ENCODE measurements at places on chromosomes 13 and 19. TPM values are rescaled to one million over a fixed set of nuclear protein-coding genes. Genes with fewer than 3 reads are reported as not detected.
A peak's percentile ranks its signal among the peaks of the same experiment; 100 is the strongest.

- DNase-seq: no peak
Observed at GRCh38 chr13:30376426-30377311, 45.6 kb upstream of the UBE2L5 start.

DNA sequence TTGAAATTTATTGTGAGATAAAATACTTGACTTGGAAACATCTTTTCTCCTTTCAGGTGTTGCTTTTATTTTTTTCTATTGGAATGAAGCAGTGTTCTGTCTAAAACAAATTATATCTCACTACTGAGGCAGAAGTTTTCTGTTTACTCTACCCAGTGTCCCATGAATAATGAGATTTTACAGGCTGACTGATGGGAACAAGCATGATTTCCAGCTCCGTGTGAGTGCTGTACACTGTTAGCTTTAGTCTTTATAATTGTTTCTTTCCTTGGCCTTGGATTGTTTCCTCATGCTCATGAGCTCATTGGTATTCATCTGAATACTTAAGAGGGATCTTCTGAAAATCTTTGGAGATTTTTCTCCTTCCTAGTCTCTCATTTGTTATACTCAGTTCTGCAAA, 2049.5 kb upstream of the PRR20A start:
- DNase-seq: no peak

GRCh38 chr19:15264061-15264932, 32.0 kb upstream of the EPHX3 start:
- DNase-seq: no peak

DNA sequence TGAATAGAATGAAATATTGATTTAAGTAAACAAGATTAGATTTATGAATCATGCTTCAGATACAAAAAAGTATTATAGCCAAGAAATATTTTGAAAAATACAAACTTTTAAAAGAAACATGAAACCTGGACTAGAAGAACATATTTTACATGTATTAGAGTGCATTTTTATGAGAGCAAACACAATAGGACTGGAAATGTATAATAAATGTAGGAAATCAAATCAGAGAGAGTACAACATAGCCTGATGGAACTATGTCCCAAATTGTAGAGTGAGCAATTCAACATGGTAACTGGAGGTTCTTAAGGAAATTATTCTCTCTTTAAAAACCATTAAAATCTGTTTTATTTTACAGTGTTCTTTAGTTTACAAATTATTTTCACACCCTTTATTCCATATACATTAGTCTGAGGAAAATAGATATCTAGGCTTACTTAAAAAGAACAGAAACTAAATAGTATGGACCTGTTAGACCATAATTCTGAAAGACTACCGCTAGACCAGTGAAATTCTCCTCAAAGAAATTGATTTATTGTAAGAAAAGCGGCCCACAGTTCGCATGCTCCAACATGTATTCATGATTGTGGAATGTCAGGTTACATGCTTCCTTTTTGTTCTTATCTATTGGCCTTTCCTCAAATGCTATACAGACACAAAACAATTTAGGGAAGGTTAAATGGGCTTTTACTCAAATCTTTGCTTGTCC, 1526.5 kb upstream of the SLC10A2 start:
- DNase-seq: no peak

DNA sequence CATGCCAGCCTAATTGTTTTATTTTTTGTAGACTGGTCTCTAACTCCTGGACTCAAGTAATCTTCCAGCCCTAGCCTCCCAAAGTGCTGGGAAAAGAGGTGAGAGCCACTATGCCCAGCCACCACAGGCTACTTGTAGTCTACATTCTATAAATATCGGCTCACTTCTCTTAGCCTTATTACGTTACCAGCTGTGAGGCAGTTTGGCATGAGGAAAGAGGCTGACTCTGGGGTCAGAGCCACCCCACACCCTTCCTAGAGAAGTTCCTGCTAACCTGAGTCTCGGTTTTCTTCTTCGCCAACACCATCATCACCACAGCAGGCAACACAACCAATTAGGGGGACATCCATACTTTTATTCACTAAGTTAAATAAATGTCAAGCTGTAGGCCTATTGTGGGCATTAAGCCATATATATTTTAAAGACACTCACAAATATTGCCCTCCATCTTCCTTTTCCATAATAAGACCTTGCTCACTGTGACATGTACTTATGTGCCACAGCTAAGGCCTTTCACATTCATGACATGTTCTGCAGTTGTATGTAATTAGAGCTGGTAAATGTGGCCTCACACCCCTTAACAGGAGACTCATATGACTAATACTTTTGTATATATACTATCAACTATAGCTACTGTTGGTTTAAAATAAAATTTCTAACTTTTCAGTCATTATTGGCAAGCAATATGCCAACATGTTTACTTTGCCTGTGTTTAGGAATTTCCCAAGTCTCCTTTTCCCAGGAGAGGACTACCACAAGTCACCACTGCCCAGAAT, 5.7 kb downstream of the SLC25A30 start:
- peak; percentile 47 for DNase-seq

GRCh38 chr19:56978023-56978565, 137.6 kb upstream of the PEG3 start:
- DNase-seq: no peak

DNA sequence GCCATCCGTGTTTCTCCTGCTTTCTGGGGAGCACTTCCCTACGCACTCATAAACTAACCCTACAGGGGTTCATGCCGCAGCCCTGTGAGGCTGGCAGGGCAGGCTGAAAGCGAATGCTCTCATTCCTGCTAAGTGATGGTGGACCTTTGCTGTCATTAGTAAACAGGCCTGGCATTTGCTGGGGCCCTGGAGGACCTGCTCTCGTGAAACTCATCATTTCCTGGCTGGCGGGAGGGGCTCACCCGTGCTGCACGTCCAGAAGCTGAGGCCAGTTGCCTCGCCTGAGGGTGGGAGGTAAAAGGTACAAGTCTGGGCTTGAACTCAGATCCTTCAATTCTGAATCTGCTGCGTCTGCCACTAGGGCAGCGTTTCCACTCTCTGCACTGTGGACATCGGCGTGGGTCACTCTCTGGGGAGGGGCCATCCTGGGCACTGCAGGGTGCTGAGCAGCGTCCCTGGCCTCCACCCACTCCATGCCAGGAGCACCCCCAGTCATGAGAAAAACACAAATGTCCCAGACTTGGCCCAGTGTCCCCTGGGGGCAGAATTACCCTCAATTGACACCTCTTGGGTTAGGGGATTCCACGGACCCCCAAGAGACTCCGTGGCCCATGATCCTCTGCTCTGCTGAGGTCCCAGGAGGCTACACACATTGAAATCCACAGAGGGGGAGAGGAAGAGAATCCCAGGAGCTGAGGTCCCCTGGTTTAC, 7.0 kb downstream of the MOB3A start:
- no peak for DNase-seq

- no peak for DNase-seq
Observed at GRCh38 chr13:114095486-114095885, 36.9 kb downstream of the RASA3 start.

DNA sequence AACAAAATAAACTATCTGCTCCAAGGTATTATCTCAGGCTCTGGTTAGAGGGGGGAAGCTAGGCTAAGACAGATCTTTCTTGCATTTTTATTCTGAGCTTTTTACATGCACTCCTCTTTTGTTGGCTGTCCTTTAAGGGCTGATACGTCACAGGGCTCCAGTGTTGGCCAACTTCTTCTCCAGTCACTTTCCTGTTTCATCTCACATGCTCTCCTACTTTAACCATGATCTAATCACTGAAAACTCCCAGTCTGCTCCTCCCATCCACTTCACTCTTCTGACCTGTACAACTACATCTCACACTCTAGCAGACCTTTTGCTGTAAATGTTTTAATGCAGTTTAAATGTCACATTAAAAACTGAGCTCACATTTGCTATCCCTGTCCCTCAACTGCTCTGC, 510.0 kb upstream of the KLF12 start:
- DNase-seq: no peak

DNA sequence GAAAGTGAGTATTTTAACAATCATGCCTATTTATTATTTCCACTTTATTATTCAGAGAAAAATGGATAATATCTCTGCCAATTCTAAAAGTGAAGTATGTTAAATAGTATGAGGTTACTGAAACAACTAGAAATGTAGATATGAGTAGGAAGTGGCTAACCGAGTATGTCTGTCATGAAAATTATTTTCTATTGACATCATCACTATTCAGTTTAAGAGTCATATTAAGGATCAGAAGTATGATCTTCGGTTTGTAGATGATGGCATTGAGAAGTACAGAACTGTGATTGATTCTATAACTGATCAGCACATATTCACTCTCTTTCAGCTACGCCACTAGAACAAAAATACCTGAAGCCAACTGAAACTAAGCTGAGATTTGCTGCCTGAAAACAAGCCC, 146.4 kb upstream of the SLITRK5 start:
- DNase-seq: no peak

- DNase-seq: no peak
Observed at GRCh38 chr13:51612867-51613266, 28.6 kb downstream of the WDFY2 start.

DNA sequence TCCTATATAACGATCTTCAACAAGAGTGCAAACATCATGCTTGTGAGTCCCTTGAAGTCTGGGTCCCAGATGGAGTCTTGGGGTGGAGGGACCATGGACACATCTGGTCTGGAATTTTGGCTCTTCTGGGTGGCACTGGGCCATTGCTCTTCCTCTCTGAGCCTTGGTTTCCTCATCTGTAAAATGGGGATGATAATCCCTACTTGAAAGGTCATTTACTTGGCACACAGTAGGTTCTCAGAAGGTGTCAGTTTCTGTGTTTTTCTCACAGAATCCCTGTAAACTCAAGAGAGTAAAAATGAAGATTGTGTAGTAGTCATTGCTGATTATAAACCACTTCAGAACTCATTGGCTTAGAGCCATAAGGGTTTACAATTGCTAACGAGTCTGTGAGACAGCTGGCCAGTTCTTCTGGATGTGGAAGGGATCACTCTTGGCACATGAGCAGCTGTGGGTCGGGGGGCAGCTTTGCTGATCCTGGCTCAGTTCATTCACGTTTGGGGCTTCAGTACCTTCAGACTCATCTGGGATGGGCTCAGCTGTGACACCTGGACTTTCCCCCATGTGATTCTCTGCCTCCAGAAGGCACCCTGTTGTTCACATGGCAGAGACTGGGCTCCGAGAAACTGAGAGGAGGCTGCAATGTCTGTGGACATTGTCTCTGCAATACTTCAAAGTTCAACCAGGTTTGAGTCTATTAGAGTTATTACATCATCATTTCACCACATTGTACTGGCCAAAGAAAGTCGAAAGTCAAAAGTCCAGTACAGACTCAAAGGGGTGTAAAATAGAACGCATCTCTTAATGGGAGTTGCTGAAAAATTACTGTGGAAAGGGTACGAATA, 7.8 kb downstream of the CYP4F12 start:
- no peak for DNase-seq

The ERICH4 gene
- not detected for total RNA-seq

The OR7D2 gene
- total RNA-seq: not detected

Measured in vagina (tissue), 2 donors.